ENCODE measurements at places on chromosomes 3 and 15. TPM values are rescaled to one million over a fixed set of nuclear protein-coding genes. Genes with fewer than 3 reads are reported as not detected.

DNA sequence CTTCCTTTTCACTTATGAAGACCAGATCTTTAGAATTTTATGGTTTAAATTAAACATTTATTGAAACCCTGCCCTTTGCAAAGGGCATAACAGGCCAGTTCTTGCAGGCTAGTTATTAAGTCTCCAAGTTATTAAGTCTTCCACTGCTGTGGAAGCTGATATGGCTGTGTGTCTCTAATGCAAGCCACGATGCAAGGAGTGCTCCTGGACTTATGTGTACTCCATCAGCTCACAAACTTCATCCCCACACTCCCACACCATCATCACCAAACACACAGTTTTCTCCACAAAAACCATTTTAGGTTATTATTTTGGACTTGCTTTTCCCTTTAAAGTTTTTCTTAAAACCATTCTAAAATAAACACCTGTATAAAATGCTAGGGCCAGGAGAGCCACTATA, 62.4 kb downstream of the ZIC4 start:
- peaks cover 3% of the 10 kb centered on the region for H3K27me3 ChIP-seq
- no peaks in the 10 kb centered on the region for H3K4me1 ChIP-seq
- H3K4me3 ChIP-seq: no peak overlapping the region
- H3K27ac ChIP-seq: no peak overlapping the region

GRCh38 chr15:61227269-61227949, 1.7 kb downstream of the RORA start:
- H3K27ac ChIP-seq: no peak overlapping the region
- H3K4me3 ChIP-seq: peak overlapping the region; percentile 88
- peak; percentile 50 for DNase-seq
- H3K4me1 ChIP-seq: no peaks in the 10 kb centered on the region
- H3K36me3 ChIP-seq: no peaks in the 10 kb centered on the region

- peaks cover 3% of the 10 kb centered on the region for H3K4me1 ChIP-seq
- H3K27ac ChIP-seq: peak overlapping the region; percentile 32
- H3K4me3 ChIP-seq: peak overlapping the region; percentile 68
- peak; percentile 31 for DNase-seq
- H3K27me3 ChIP-seq: no peaks in the 10 kb centered on the region
These were observed 1.4 kb downstream of the CNTN3 start for GRCh38 chr3:74613060-74613459.

DNA sequence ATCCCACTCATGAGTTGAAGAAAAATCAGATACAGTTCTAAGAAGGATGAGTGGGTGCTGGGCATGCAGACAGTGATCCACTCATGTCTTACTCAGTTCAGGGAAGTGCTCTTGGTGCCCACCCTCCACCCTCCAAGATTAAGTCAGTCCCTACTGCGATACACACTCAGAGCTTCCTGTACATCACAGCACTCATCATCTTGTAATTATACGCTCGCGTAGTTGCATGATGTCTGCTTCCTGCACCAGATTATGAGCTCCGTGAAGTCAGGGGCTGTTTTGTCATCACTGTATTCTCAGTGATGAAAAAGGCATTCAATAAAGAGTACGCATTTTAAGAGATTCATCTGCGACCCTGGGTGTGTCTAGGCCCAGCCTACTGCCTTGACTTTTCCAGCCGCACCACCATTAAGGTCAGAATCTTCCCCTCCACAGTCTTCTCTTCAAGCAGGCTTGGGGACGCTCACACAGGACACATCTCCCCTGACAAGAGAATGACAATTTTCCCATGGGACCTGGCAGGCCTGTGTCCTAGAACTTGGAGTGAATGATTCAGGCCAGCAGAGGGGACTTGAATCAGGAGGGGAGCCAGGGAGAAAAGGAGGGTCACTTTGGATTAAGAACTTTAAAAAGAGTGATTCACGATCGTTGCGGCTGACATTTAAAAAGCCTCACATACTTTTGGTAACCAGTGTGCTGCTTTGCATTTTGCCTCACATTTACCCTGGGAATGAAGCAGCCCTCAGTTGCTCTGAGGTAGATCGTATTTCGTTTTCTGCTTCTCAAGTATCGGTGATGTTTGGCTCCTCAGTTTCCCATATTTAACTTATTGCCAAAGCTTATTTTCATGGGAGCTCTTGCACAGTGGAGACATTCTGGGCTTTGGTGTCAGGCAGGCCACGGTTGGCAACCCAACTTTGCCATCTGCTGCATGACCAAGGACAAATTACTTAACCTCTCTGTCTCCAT, 7.9 kb upstream of the PDE8A start:
- peak; percentile 32 for DNase-seq
- no peaks in the 10 kb centered on the region for H3K4me1 ChIP-seq
- no peak overlapping the region for H3K27ac ChIP-seq
- H3K27me3 ChIP-seq: 0 out of 2 replicates have a peak, but pooled peaks cover 5% of the 10 kb centered on the region
- no peaks in the 10 kb centered on the region for H3K36me3 ChIP-seq
- no peak overlapping the region for H3K4me3 ChIP-seq

Gene RCN2
- total RNA-seq: 26.1 TPM

Data from IMR-90 (cell line).